ENCODE measurements at places on chromosomes 11 and 22.
A peak's percentile ranks its signal among the peaks of the same experiment; 100 is the strongest.

DNA sequence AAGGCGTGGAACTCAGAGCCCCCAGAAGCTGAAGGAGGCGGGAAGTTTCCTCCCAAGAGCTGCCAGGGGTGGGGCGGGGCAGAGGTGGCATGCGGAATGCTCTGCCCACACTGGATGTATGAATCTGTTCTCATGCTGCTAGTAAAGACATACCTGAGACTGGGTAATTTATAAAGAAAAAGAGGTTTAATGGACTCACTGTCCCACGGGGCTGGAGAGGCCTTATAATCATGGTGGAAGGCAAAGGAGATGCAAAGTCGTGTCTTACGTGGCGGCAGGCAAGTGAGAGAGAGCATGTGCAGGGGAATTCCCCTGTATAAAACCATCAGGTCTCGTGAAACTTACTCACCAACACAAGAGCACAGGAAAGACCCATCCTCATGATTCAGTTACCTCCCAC, 57.6 kb downstream of the SMIM38 start:
- DNase-seq = no peak

DNA sequence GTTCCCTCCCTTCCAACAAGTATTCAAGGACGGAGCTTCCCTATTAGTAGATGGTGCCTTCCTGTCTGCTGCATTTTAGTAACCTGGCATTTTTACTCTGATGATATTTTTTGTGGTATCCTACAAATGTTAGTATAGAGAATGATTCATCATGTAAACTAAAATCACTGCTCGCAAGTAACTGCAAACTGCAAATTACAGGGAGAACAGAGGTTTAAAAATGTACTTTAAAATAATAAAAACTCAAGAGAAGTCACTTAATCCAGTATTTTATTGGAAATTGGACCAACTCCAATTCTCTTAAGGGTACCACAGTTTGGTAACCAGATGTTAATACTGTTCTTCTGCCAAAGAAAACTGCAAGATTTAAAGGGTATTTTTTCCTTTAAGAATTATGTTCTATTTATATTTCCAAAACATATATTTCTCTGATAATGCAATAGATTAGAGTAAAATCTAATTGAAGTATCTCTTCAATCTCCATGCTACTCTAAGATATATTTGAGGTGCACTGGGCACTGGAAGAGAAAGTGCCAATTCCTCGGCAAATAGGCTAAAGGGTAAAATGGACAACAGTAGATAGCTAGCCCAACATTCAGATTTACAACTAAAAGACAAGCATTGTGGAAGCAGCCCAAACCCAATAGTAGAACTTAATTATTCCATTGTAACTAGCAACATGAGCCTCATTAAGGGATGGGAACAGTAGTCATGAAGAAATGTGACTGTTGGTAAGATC, 298.0 kb downstream of the TTC28 start:
- no peak for DNase-seq

DNA sequence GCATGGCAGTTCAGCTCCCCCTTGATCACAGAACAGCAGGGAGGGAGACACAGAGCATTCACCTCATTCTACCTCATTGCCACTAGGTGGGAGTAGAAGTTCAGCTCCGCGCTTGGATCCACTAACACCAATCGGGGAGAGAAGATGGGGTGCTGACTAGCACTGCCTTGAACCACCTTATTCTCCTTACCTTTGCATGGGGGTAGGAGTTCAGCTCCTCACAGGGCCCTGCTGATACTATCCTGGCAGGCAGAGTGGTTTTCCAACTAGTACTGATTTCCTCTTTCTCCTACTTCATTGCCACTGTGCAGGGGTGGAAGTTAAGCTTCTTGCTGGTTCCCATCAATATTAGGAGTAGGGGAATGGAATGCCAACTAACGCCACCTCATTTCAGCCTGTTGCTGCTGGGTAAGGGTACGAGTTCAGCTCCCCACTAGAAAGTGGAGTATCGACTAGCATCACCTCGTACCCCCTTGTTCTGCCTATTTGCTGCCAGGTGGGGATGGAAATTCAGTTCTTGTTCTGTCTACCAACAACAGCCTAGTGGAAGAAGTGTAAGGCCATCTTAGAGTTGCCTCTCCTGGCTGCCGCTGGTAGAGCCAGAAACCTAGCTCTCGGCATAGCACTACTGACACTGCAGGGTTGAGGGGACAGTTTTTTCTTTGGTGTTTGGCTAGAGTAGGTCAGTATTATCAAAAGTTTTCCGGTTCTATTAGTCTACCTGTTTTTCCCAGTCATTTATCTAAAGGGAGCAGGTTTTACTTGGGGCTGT, 550.9 kb upstream of the CCDC90B start:
- DNase-seq = no peak

GRCh38 chr11:118916842-118917388, 8.8 kb downstream of the BCL9L start:
- no peak for DNase-seq

DNA sequence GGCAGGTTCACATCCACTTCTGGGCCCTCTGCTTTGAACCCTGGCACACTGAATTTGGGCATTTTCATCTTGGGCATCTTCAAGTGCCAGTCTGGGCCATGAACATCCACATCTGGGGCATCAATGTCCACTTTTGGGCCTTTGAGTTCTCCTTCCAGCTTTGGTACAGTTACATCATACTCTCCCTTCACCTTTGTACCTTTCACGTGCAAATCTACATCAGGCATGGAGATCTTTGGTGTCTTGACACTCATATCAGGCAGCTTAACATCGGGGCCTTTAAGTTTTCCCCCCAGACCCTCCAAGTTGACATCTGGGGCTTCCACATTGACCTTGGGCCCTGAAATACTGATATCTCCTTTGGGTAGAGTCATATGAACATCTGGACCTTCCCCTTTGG, 14.5 kb downstream of the AHNAK start:
- no peak for DNase-seq

GRCh38 chr22:39244136-39244495, 666 bp downstream of the PDGFB start:
- DNase-seq = no peak

- DNase-seq = no peak
These were observed 208.1 kb downstream of the MYO18B start for GRCh38 chr22:25950111-25950510.

GRCh38 chr11:108914211-108914610, 249.3 kb downstream of the DDX10 start:
- DNase-seq = no peak

DNA sequence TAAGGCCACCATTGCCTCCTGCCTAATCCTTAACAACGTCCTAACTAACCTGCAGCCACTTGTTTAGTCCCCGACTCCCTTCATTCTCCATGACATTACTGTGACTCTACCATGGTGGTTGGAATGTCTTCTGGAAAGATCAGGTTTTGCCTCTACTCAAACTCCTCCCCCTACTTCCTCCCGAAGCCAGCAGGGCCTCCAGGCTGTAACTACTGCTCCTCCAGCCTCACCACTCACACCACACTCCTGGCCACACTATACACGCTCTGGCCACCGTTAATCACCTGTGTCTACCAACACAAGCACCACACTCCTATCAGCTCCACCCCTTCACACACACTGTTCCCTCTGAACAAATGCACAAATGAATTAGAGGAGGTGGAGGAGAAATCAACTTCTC, 69.2 kb downstream of the PACSIN2 start:
- no peak for DNase-seq

DNA sequence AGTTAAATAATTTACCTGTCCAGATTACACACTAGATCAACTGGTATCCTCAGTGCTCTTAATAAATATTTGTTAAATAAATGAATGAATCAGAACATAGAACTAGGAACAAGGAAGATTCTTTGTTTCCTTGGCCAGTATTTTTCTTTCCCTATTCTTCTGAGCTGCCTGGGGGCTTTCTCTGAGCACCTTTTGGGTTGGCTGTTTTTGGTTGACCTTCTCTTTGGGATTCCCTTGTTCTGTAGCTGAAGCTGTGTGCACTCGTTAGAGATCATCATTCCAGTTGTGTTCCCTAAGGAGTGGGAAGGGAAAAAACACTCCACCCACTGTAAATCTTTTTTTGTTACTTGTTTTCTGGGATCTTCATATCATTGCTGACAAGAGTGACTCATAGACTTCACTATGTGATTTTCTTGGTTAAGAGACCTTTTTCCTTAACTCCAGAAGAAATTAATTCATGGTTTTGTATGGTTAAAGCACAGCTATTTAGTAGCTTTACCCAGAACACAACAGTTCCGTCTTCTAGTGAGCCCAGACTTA, 84.3 kb downstream of the STIM1 start:
- no peak for DNase-seq

GRCh38 chr11:27509908-27510307, 3.3 kb upstream of the LIN7C start:
- DNase-seq = peak; percentile 12

DNA sequence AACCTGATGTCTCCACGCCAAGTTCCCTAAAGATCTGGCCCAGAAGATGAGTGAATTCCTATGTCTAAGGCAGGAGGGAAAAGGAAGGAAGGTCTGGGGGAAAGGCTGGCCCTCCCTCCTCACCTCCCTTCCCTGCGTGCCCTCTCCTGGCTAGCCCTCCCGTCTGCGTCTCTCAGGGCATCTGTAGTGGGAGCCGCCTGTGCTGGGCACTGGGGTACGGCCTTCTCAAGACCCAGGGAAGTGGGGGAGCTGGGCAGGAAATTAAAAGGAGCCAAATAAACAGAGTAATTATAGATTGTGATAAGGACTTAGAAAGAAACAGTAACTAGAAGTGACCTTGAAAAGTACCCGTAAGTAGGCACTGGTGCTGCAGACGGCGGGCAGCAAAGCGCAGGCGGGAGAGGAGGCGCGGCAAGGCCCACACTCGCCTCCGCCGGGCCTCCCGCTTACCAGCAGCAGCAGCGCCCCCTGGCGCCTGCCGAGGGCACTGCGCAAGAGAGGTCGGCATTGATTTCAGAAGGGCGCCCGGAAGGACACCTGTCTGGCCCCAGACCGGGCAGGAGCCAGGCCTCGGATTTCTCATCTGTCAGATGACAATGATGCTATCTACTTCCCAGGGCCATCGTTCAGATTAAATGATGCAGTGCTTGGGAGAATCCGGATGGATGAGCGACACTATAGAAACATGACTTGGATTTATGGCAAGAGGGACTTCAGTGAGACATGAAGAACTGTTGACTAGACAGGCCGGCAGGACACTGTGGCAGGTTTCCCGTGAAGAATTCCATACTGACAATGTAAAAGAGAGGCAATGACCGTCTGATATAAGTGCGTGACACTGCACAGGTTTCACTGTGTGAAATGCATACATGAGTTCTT, 7.3 kb downstream of the KCNJ1 start:
- DNase-seq = peak; percentile 48

GRCh38 chr22:29541845-29542244, 11.7 kb downstream of the THOC5 start:
- peak; percentile 46 for DNase-seq

GRCh38 chr11:108733479-108734116, 68.7 kb downstream of the DDX10 start:
- peak; percentile 40 for DNase-seq

DNA sequence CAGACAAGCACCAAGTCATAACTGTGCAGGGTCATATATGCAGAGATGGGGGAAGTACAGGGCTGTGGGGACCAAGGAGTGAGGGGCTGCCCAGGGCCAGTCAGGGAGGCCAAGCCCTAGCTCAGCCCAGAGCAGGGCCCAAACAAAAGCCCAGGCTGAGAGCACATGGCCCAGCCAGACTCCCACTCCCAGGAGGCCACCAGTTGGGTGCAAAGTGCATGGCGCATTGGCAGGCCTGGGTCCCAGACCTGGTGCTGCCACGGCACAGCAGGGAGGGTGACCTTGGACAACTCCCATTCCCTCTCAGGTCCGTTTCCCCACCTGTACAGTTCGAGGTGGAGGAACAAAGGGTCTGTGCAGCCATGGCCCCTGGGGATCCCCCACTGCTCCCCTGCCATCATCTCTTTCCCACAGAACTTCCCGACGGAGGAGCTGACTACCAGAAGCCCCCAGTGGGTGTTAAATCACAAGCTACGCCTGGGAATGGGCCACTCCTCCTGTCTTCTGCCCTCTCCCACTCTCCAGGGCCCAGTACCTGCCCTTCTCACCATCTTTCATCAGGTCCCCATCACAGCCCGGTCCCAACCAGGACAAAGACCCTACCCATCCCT, 608 bp downstream of the NIPSNAP1 start:
- DNase-seq = no peak

DNA sequence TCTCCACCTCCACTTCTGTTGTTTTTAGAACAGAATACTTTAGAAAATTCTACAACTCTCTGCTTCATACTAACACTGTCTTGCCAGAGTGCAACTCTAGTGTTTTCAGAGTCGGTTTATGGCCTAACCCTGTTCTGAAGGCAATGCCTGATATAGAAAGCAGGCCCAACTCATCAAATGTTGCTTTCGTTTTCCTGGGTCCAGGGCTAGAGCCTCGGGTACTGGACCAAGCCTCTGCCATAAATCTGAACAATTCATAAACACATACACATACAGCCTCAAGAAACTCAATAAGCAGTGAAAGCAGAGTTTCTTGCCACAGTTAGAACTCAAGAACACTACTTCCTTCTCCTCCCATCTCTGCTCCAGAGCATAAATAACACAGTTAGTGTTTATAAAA, 9.8 kb downstream of the TMEM218 start:
- no peak for DNase-seq

- DNase-seq = no peak
These were observed 46.7 kb downstream of the RBFOX2 start for GRCh38 chr22:35981900-35982299.

DNA sequence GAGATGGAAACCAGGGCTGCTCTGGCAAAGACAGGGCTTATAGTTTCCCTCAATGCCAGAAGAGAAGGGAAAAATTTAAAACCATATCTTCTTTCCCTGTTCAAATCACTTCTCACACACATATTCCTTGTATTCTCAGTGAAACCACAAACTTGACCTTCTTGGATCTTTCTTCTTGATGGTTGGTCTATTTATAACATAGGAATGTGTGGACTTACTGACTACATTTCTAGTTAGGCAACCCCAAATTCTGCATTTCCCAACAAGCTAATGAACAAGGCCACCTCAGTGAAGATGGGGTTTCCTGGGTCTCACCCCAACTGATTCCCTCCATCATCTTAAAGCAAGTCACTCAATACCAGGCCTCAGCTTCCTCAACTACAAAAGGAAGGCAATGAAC, 3.8 kb upstream of the QSER1 start:
- no peak for DNase-seq

DNA sequence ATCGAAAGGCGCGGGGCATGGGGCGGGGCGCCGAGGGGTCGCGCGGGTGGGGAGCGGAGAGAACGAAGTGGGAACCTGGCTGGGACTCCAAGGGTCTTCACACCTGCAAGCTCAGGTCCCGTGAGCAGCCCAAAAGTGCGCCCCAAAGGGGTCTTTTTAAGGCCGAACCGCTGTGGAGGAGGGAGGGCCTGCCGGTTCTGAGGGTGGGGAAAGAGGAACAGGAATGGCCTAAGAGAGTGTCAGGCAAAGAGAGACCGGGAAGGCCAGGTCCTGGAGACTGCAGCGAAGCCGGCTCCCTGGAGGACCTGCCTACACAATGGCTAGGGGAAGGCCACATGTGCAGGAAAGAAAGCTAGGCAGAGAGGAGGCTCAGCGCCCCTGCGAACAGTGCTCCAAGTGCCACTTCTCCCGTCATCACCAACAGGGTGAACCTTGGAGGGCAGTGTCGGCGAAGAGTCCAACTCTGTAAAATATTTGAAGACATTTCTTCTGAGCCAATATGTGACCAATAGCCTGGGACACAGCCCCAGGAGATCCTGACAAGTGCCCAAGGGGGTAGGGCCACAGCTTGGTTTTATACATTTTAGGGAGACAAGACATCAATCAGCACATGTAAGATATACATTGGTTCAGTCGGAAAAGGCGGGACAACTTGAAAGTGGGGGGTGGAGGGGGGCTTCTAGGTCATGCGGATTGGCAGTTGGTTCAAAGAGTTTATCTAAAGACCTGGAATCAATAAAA, 710 bp upstream of the DGCR2 start:
- DNase-seq = no peak

- no peak for DNase-seq
These were observed 89.0 kb upstream of the GRK3 start for GRCh38 chr22:25475257-25476022.

GRCh38 chr11:115409691-115410220, 94.5 kb downstream of the CADM1 start:
- DNase-seq = no peak

All from CD14-positive monocyte (primary cell).